NT2/D1 (cell line): ENCODE measurements at places on chromosomes 1 and 21.
A peak's percentile ranks its signal among the peaks of the same experiment; 100 is the strongest.

GRCh38 chr1:224434691-224435317, at the start of gene WDR26:
Gene WDR26, minus strand, starts transcription at chr1:224434797.
- DNase-seq = peak; percentile 86

- DNase-seq = no peak
Observed at GRCh38 chr1:167996266-167996665, 59.4 kb upstream of the MPC2 start.

- DNase-seq = no peak
Observed at GRCh38 chr21:25560891-25561290, 46.4 kb downstream of the MRPL39 start.

GRCh38 chr1:226790545-226791181, 51.6 kb upstream of the ITPKB start:
- DNase-seq = no peak

DNA sequence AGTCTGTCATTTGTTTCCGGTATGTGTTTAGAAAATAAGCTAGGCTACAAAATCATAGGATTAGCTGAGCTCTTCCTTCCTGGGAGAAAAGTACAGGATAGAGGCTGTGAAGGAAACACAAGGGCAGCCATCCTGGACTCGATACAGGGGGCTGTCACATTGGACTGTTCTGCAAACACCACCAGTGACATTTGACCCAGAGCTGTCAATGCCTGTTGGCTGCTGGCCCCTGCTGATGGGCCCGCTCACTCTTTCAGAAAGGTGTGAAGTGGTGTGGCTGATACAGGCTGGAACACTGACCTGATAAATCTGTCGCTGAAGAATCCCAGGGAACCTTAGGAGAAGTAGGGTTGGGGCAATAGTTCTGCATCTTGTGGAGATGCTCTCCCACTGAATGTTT, 183.1 kb downstream of the RHOU start:
- DNase-seq = no peak
